Activated T-cell treated with anti-CD3 and anti-CD28 coated beads, Interleukin-2, amount 50 U/mL, for 48 hours (primary cell): ENCODE measurements at places on chromosomes 12 and 14.

DNA sequence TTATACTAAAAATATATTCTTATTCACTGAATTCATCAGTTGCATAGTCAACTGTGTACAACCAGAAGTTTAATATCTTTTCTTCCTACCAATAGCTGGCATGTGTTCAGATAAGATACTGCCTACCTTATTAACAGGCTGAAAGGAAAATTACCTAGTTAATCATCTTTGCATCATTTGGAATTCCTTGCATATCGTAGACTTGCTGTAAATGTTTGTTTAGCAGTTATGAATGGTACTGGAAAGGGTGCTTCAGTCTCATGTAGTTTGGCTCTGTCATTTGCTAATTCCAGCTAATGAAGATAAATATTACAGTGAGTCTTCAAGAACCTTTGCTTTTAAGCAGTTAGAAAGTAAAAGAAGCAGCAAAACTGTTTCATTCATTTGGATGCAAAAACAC lies 84.4 kb downstream of the PPHLN1 start:
- no peak for DNase-seq

GRCh38 chr14:22748631-22749068 lies 17.8 kb upstream of the OXA1L start:
- no peak for DNase-seq

GRCh38 chr12:63396135-63396534 lies 245.1 kb upstream of the AVPR1A start:
- no peak for DNase-seq

GRCh38 chr14:25431211-25432076 lies 381.5 kb upstream of the STXBP6 start:
- DNase-seq: no peak

DNA sequence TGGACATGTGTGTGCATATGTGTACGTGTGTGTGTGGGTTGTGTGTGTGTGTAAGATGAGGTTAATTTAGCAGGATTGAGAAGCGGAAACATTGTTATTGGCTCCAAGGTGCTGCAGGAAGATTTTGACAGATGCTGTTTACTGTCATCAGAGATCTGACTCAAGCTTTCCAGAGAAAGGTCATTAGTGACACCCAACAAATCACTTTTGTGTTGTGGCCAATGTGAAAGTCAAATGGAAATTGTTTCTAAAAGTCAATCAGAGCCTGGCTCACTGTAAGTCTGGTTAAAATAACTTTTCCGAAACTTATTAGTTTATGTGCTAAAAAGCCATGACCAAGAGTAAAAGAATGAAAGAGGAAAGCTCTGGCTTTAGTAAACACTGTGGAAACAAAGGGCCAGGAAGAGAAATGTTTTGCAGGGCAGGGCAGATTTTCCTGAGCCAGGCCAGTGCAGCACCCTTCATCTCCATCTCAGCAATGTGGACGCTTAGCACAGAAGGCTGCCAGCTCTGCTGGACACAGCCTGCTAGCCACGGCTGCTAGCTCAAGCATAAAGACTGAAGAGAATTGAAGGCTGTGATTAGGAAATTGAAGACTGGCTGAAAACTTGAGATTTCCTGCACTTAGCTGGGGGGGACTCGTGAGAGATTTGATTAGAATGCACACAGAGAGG lies 235.8 kb downstream of the NEDD1 start:
- no peak for DNase-seq
